Left colon (tissue), 2 donors: ENCODE measurements at places on chromosomes 3 and 15. TPM values are rescaled to one million over a fixed set of nuclear protein-coding genes. Genes with fewer than 3 reads are reported as not detected.

DNA sequence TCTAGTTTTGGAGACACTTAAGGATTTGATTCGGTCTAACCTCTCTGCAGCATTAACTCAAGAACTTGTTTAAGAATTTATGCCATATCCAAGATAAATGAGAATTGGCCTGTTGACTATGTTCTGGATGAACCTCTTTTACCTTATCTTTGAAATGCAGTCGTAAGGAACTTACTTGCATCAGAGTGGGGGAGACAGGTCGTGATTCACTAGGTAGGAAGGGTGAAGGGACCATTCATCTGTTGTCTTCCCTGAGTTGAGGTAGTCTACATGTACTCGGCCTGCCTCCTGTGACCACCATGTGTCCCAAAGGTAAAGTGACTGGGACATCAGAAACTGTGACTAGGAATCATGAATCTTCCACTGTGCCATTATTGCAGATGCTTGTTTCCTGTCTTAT lies 248.0 kb upstream of the P2RY1 start:
- DNase-seq: no peak

Gene MEF2A
- total RNA-seq: 40.5 TPM

Gene ZKSCAN7
- 1.1 TPM for total RNA-seq

Gene PYGO1
- total RNA-seq: 2.5 TPM

- DNase-seq: no peak
These were observed 20.1 kb downstream of the CACNA2D2 start for GRCh38 chr3:50483374-50483773.

- no peak for DNase-seq
These were observed 40.7 kb downstream of the SLC49A4 start for GRCh38 chr3:122835590-122835989.
